ENCODE measurements at places on chromosomes 1 and 21. TPM values are rescaled to one million over a fixed set of nuclear protein-coding genes. Genes with fewer than 3 reads are reported as not detected.

DNA sequence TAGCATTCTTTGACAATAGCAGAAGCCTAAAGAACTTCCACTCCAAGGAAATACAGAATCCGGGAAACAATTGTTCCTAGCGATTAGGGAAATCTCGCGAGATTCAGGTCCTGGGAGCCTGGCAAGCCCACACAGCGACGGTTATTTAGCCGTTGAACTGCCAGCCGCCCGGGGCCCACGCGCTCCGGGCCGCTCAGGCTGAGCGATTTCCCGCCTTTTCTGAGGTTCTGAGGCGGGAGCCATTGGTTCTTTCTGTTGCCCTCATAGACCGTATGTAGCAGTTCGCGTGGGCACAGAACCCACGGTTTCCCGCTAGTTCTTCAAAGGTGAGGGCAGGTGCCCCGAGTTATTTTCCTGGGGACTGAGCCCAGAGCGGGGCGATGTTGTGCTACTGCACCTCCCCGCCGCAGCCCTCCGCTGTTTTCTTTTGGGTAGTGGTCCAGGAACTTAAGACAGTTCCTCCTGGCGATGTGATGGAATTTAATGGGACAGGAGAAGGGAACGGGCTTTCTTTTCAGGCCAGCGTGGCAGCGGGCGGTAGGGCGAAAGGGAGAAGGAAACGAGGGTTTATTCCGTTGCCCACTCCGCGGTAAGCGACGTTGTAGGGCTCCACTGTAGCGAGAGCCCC lies at the start of gene SYCP1:
TSS of gene SYCP1 (plus strand) at position 171 of the 628 bp plus-strand sequence. CDS start 602 bp downstream, outside the sequence.
- H3K4me1 ChIP-seq = no peaks in the 10 kb centered on the region
- no peak within 1 kb of the TSS for H3K4me3 ChIP-seq
- H3K27me3 ChIP-seq = peaks cover 16% of the 10 kb centered on the region
- DNase-seq = no peak
- H3K36me3 ChIP-seq = no peaks in the 10 kb centered on the region

DNA sequence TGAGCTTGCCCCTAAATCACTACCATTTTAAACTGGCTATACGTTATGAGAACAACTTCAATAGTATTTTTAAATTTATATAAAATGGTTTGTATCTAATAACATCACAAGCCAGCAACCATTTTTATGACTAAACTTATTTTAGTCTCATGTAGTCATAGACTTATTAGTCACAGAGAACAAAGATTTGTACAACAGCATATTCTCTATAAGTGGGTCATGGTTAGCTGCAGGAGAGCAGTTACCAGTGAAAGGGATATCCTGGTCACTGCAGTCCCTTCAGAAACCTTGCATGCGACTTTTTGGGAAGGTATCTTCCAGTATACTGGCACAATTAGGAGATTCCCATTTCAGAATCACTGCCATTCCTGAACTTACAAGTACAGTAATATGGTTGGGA lies 90.0 kb downstream of the HFM1 start:
- no peak overlapping the region for H3K4me3 ChIP-seq
- no peaks in the 10 kb centered on the region for H3K27me3 ChIP-seq
- no peak overlapping the region for H3K27ac ChIP-seq
- no peaks in the 10 kb centered on the region for H3K36me3 ChIP-seq
- no peaks in the 10 kb centered on the region for H3K4me1 ChIP-seq
- no peak for DNase-seq

ZP4 gene
- total RNA-seq = not detected

NUDT4B gene
- 0.98 TPM for total RNA-seq

- H3K36me3 ChIP-seq = peaks cover 5% of the 10 kb centered on the region
- peak; percentile 58 for DNase-seq
- H3K4me3 ChIP-seq = no peak overlapping the region
- H3K4me1 ChIP-seq = peaks cover 58% of the 10 kb centered on the region
- peak overlapping the region; percentile 97 for H3K27ac ChIP-seq
Observed at GRCh38 chr21:45295576-45296365, 8.1 kb upstream of the POFUT2 start.
